Stimulated activated CD8-positive, alpha-beta memory T cell treated with anti-CD3 and anti-CD28 coated beads, Interleukin-15, amount 100 ng/mL, for 48 hours (primary cell): ENCODE measurements at places on chromosomes 2 and 18.
A peak's percentile ranks its signal among the peaks of the same experiment; 100 is the strongest.

DNA sequence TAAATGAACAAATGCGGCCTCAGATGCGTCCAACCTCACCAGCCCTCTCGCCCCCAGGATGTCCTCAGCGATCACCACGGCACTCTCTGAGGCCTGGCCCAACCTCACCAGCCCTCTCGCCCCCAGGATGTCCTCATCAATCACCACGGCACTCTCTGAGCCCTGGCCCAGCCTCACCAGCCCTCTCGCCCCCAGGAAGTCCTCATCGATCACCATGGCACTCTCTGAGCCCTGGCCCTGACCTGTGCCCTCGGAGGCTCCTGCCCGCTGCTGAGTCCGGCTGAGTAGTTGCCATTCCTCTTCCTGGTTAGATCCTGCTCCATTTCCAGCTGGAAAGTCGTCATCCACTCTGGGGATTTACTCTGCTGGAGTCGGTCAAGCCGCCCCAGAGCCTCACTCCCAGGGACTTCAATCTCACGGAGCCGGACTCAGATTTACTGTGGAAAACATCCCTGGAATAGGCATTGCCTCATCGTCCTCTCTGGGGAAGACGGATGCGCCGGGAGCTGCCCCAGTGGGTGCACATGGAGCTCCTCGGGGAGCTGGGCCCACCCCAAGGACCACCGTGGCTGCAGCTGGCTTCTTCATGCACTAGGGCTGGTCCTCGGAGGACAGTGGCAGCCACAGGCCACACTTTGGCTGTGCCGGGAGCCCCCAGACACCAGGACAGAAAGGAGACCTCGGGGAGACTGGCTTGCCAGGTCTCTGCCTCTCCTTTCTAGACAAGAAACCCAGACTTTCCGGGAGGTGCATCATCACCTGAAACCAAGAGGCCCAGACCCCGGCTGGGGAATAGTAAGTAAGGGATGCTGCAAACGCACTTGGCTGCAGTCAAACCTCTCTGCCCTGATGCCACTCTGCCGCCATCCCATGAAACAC lies 230.6 kb downstream of the EIPR1 start:
- DNase-seq: no peak

- no peak for DNase-seq
Observed at GRCh38 chr18:73164430-73164829, 296.6 kb upstream of the NETO1 start.

- no peak for DNase-seq
Observed at GRCh38 chr2:216503159-216503629, 4.5 kb downstream of the RPL37A start.

- no peak for DNase-seq
Observed at GRCh38 chr2:101725038-101725437, 27.5 kb downstream of the MAP4K4 start.

DNA sequence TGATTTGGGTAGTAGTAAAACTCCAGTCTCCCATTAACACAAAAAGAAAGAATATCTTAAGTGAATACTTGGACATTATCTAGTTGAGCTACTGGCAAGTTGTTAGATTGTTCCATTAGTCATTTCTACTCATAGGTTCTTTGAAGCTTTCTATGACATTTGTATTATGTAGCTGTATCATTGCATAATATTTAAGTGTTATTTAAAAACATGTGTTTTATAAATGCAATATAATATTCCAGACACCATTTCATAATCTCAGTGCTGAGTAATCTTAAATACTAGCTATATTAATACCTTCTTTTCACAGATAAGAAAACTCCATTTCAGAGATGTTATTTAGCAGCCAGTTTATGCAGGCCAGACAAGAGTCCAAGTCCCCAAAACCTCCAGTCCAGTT lies 271.9 kb downstream of the NCKAP5 start:
- no peak for DNase-seq

DNA sequence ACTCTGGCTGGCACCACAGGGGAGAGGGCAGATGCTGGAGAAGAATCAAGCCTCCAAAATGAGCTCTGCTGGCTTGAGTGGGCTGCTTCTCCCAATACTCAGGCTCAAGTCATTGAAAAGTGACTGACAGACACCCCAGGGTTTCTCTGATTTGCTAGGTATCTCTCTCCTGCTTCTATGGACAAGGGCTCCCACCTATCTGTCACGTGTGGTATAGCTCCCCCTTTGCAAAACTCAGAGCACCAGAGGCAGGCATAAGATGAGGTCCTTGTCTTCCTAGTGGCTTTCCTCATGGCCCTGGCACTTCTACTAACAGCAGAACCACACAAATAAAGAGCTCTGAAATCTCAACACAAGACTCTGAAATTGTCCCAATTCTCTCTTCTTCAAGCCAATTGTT lies 105.2 kb downstream of the GALNT14 start:
- DNase-seq: no peak

- peak; percentile 28 for DNase-seq
Observed at GRCh38 chr2:134919341-134920210, 954 bp downstream of the CCNT2 start.

- DNase-seq: no peak
Observed at GRCh38 chr2:224933431-224933830, 108.8 kb downstream of the DOCK10 start.

GRCh38 chr18:8890957-8891464 lies 185.7 kb downstream of the MTCL1 start:
- no peak for DNase-seq

DNA sequence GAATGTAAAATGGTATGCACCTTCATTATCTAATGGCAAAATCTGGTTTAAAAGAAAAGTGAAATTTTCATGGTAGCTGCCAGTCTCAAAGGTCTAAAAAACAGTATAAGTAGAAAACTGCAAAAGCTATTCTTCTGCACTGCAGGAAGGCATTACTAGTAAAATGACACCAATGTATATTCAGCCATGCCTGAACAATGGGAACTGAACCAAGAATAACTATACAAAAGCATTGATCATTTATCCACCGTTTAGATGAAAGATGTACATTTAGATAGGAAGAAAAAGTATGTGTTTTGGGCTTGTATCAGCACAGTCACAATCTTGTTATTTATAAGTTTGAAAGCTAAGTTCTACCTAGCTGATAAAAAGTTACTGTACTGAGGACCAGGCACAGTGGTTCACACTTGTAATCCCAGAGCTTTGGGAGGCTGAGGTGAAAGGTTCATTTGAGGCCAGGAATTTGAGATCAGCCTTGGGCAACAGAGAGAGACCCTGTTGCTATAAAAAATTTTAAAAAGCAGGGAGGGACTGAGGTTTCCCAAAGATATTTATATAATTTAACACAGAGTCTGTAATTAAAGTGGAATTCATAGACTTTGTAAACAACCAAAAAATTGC lies 163.1 kb upstream of the WDSUB1 start:
- DNase-seq: no peak

DNA sequence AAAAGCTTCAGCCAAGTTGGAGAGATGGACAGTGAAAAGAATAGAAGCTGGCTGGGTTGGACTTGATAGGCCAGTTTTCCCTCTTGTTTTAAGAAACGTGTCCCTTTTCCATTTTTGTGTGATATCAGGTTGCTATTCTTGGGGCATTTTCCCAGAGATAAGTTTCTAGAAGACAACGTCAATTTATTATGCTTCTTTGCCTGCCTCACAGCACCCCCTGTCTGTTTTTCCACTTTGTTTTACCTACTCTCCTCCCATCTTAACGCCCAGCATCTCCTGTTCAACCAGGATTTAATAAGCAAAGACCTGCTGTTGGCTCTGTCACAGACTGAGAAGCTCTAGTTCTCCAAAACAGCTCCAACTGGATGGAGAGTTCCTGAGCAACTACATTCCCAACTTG lies 317.8 kb upstream of the ZNF521 start:
- no peak for DNase-seq

DNA sequence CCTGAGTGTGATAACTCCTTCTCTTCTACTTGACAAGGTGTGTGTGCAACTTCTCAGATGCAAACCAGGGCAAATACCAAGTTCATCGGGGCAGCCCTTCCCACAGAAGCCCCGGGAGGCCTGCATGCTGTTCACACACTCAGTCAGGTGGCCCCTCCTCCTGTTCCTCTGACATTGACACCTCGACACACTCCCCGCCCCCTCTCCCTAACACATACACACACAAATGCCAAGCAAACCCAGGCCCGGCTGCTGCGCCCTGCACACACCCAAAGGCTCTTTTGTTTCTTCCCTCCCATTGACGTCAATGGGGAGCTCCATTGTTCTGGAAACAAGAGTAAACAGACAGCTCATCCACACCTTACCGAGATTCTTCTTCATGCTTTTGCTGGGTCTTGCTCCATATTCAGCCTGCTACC lies 1.7 kb upstream of the PER2 start:
- DNase-seq: no peak

- no peak for DNase-seq
Observed at GRCh38 chr2:16246911-16247310, 306.6 kb downstream of the MYCN start.

- DNase-seq: no peak
Observed at GRCh38 chr2:152406836-152407161, 71.8 kb downstream of the FMNL2 start.

DNA sequence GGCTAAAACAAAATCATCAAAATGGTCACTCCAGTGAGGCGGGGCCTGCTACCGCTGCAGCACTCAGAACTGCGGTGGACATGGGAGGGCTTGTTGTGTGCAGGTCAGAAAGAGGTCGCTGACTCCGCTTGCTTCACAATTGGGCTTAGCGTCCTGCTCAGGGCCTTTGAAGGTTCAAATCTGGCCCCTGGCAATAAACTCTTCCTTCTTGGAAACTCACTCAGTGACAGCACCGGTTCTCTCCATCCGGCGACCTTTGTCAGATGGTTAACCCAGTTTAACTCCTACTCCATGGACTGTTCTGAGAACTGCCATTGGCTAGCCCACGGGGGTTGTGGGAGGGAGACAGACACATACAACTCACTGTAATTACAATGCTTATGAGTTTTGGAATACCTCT lies 29.0 kb upstream of the LAPTM4A start:
- no peak for DNase-seq

- DNase-seq: no peak
Observed at GRCh38 chr2:27350106-27350693, 6.4 kb downstream of the GTF3C2 start.

DNA sequence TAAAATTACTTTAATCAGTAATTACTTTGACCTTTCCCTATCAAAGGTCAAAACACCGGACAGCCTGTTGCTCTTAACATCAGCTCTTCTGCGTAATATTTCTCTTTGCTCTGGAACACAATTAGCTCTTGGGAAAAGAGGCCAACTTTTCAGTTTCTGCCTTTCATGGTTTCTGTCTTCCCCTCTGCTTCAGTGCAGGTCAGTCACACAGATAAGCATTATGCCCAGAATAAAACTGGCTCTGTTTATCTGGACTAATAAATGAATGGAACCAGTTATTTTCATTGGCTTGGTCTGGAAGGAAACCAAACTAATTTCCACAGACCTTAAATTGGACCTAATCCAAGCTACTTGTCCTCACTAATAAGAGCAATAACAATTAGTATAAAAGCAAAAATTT lies 26.2 kb upstream of the GALNT3 start:
- DNase-seq: no peak

GRCh38 chr2:102144128-102144527 lies 1.6 kb downstream of the IL1R1 start:
- no peak for DNase-seq

DNA sequence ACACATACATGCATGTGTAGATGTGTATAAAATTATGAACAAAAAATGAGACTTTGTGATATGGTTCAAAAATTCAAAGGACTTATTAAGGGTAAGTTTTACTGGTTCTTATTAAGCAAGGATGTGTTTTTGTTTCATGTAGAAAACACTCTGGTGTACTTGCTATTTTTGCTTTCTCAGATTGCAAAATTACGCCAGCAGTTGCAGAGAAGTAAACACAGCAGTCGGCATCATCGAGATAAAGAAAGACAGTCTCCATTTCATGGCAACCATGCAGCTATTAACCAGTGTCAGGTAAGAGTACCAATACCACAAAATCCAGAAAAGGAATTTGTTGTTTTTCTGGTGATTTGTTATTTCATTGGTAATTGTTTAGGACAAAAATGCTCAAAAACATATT lies 91.3 kb downstream of the FAM117B start:
- DNase-seq: no peak

DNA sequence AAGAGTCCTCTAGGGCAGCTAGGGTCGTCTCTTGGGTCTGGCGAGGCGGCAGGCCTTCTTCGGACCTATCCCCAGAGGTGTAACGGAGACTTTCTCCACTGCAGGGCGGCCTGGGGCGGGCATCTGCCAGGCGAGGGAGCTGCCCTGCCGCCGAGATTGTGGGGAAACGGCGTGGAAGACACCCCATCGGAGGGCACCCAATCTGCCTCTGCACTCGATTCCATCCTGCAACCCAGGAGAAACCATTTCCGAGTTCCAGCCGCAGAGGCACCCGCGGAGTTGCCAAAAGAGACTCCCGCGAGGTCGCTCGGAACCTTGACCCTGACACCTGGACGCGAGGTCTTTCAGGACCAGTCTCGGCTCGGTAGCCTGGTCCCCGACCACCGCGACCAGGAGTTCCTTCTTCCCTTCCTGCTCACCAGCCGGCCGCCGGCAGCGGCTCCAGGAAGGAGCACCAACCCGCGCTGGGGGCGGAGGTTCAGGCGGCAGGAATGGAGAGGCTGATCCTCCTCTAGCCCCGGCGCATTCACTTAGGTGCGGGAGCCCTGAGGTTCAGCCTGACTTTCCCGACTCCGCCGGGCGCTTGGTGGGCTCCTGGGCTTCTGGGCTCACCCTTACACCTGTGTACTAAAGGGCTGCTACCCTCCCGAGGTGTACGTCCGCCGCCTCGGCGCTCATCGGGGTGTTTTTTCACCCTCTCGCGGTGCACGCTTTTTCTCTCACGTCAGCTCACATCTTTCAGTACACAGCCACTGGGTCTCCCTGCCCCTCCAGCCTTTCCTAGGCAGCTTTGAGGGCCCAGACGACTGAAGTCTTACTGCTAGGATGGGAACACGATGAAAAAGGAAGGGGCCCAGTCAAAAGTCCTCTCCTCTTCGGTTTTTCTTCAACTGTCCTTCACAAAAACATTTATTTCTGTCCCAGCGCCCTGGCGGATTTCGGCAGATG lies 8.1 kb downstream of the SIX2 start:
- no peak for DNase-seq

GRCh38 chr2:240433973-240434727 lies 1.3 kb upstream of the GPC1 start:
- DNase-seq: no peak

GRCh38 chr18:48003426-48004349 lies 73.2 kb upstream of the SMAD2 start:
- DNase-seq: no peak

DNA sequence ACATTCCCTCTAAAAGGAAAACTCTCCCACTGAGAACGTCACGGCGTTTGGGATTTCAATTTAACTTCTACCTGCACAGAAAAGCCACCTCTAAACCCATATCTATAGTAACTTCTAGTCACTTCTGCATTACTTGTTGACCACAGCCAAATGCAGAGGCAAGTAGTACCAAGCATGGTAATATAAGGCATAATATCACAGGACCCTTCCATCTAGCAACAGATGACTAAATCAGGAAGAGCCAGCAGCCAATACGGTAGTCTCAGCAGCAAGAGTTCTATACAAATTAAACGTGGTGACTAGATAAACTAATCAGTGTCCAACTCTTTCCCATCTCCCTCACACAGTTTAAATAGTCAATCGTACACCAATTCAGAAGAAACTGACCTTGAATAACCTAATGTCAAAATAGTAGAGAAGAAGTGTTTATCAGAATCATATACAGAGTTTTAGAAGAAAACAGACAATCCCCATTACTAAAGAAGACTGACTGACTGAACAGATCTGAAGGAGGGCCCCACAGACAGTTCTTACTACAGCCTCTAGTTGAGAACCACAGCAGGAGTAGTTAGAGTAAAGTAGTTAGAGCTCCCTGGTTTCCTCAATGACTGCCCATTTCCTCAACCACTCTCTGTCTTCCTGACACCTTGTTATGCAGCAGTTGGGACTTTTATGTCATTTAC lies 30.0 kb downstream of the MEMO1 start:
- DNase-seq: no peak
